ENCODE measurements at places on chromosomes 2 and 18.

DNA sequence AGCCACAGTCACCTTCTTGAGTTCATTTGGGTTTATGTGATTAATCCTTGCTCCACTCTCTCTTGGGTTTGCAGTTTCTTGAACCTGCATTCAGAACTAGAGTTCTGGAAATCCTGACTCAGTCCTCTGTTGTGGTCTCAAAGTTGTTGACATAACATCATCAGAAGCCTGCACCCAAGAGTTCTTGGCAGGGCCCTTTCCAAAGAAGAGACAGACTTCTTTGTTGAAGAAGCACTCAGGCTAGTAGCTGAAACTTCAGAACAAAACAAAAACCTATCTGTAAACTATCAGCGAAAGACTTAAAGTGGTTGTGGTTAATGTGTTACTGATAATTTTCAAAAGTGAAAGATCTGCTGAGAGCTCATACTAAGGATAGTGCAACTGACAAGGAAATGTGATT, 120.8 kb downstream of the FAM168B start:
- DNase-seq, result no peak

GRCh38 chr2:74836675-74837401, 2.9 kb downstream of the HK2 start:
- no peak for DNase-seq

- no peak for DNase-seq
Observed at GRCh38 chr2:221451862-221452788, 120.0 kb downstream of the EPHA4 start.

DNA sequence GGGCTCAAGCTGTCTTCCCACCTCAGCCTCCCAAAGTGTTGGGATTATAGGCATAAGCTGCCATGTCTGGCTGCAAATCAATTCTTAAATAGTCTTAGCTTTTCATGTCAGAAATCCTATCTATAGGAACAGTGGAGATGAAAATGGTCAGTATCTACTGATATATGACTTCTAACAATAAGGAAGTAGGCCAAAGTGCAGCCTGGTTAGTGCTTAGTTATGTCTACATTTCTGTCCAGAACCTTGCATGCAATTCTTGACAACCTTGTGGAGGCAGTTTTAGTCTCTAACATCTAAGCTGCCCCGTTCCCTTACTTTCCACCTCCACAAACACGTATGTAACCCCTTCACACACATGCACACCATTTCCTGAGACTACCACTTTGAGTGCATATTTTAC, 169.2 kb upstream of the SPATS2L start:
- no peak for DNase-seq

All from fibroblast of upper back skin (primary cell).